ENCODE measurements at places on chromosomes 6 and 20. TPM values are rescaled to one million over a fixed set of nuclear protein-coding genes. Genes with fewer than 3 reads are reported as not detected.

DNA sequence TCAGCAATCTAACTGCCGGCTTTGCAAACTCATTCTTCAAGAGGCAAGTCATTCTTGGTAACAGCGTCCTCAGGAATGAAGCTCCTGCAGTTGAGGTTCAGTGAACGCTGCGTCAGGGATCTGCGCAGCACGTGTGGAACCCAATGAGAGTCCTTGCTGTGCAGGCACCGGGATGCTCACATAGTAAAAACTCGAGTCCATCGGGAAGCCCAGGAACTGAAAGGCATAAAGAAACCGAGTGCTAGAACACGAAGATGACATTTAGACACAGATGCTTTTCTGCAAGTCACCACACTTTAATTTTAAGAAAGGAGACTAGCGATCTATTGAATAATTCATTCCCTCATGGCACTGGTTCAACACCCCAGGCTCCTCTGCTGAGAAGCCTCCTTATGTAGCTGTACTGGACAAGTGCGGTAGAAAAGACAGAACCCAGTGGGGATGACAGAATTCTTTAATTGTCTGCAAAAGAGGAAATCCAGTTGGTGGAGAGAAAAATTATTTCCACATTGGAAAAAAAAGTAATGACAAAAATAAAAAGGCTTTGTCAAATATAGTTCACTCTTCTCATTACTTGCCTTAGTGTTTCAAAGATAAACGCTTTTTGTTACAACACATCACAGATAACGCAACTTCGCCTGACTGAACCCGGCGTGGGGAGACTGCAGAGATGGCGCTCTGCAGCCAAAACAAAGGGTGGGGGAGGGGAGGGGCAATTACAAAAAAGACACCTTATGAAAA lies 1.9 kb upstream of the AFDN start:
- DNase-seq, result no peak

DNA sequence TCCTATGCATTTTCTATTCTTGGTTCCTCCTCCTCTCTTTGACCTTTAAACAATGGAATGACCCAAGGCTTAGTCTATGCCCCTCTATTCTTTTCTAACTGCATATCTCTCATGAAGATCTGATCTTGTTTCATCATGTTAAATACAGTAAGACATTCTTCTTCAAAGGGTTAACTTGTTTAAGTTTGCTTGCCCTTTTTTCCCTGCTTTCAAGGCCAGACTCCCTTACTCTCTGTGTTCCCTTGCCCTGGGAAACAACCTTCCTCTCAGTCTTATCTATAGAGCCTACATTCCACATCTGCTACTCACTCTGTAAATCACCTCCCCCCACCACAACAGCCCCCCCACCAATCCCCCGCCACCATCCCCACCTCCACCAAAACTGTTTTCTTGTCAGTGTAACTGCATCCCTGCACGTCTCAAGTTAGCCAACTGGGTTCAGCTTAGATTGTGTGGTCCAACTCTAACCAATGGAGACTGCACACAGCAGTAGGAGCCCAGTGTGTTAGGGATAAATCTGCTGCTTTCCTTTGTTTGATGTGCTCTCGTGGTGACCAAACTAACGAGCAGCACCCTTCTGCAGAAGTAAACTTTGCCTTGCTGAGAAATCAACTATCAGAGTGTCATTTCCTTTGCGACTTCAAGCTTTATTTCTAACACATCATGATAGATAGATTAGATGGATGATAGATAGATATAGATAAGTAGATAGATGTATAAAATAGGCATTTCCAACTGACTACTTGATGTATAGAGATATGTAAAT lies 12.6 kb downstream of the SPTLC3 start:
- no peak for DNase-seq

DNA sequence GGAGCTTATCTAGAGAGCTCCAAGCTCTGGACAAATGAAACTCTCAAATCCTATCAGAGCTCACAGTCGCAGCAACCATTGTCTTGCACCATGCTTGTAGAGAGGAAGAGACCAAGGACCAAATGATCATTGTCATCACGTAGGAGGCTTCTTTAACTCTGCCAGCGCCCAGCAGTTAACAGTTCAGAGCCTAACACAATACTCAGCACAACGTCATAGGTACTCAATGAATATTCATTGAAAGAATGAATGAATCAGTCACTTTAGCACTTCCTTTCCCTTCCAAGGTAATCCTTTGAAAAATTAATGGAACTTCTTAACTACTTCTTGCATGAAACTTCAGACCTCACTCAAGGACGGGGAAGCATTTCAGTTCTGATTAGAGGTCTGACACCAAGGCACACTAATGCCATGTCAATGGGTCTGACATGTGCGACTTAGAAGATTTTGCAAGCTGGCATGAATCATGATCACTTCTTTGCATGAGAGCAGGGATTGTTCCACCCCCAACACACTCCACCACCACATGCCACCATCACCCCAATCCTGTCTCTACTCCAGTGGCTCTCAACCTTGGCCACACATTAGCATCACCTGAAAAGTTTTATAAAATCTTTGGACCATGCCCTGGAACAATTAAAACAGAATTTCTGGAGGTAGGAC lies 45.1 kb downstream of the KHDC1L start:
- no peak for DNase-seq

DNA sequence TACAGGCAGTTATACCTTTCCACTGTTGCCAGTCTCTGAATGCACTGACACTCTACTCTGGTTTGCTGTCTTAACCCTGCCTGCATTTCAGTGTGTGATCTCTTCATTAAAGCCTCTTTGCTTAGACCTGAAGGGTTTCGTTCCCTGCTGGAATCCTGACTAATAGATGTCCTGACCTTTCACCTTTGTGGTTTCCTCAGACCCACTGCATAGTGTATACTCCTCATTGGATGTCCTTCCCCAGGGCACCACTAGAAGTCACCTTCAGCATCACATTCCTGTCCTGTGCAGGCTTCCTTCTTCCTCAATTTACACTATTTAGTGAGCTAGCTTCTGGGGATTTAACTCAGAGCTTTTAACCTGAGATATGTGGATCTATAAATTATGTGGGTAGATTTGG lies 120.6 kb downstream of the RCAN2 start:
- DNase-seq, result no peak

GRCh38 chr20:41632896-41633295 lies 14.7 kb upstream of the CHD6 start:
- DNase-seq, result no peak

DNA sequence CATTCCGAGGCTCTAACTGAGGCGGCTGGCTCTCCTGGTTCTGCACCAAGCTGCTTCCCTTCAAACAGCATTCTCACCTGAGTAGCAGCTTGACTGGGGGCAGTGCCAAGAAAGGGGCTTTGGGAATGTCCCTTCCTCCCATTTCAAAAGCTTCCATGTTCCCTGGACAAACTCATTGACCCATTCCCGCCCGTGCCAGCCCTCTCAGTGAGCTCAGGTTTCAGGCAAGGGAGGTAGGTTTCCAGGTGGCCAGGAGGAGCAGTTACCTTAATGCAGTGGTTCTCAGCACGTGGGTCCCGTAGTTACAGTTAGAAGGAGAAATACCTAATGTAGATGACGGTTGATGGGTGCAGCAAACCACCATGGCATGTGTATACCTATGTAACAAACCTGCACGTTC lies 135.2 kb downstream of the ELOVL4 start:
- no peak for DNase-seq

DNA sequence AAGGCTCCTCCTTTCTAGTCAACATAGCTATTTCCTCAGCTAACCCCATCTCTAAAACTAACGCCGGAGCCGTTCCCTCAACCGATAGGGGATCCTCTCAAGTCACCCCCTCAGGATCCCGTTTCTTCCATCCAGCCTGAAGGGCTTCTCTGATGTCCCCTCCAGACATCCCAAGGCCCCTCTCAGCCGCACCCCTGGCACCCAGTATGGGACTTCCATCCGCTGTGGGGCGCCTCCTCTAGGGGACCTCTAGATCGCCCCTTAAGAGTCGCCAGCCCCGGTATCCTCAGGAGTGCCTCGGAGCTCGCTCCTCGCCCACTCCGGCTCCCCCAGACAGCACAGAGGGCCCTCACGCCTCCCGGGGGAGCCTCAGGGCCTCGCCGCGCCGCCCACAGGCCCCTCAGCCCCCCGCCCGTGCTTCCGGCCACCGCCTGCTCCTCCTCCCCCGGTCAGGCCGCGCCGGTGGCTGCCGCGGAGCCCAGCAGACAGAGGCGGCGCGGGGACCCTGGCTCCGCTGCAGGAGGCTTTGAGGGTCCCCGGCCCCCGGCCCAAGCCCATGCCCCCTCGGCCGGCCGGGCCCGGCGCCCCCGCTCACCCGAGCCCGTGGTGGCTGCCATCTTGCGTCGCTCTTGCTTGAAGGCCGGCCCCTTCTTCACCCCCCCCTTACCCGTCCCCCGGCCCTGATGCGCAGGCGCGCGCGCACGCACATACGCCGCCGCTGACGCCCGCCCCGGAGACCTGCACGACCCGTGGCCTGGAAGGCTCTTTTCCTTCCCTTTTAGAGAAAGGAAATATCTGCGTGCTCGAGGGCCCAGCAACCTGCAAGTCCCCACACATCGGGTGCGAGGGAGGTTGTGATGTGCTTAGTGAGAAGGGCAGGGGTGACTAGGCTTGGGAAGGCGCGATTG lies at the start of gene UBE2V1:
UBE2V1 (minus strand) TSS at position 639 of the 908 bp plus-strand sequence; CDS start at position 617, 22 bp downstream.
- DNase-seq, result peak; percentile 84

DNA sequence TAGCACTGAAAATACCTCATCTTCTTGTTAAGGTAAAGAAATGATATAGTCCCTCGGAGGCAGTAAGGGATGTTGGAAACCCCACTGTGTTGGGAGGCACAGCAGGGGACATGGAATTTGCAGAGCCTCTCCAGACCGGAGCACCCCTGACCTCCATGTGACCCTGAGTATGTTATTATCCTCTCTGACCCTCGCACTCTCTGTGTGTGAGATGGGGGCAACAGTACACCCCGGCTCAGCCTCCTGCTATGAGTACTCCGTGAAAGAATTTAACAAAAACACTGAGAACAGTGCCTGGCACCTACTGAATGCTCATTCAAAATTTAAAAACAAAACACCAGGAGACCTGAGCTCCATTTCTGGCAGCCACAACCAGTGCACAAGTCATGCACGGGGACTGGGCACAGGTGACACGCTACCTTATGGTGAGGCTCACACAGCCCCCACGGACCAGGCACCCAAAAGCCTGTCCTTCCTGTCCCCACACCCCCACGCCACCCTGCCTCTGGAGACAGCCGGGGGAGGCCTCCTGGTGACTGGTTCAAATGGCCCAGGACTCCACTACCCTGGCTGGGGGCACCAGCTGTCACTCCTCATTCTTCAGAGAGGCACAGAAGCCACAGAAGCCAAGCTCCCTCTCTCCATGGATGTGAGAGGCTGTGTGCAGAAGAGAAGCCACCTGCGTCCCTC lies 6.1 kb downstream of the NINL start:
- no peak for DNase-seq

MMS22L gene
- 57.1 TPM for total RNA-seq

PTPRT gene
- total RNA-seq, result not detected

MYB gene
- 57.3 TPM for total RNA-seq

KIF25 gene
- not detected for total RNA-seq

COL12A1 gene
- total RNA-seq, result not detected

LAMA2 gene
- 0.65 TPM for total RNA-seq

SYCP2 gene
- 4.8 TPM for total RNA-seq

ADGRF5 gene
- total RNA-seq, result not detected
